Astrocyte of the spinal cord (primary cell): ENCODE measurements at places on chromosomes 16 and 17.
A peak's percentile ranks its signal among the peaks of the same experiment; 100 is the strongest.

DNA sequence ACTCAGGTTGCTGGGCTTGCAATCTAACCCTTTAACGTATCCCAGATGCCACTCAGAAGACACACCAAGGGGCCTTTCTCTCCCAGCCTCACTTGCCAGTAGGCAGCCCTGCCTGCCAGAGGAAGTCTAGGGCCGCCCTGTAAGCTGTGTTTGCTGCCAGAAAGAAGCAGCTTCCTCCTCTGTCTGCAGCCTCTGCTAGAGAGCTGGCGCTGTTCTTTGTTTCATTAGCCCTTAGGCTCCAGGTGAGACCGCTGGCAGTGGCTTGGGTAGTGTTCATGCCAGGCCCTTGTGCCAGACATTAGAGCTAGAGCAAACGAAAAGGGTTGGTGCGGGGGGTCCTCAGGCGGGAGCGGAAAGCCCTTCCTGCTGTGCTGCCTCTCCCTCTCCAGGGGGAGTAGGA lies 8.9 kb downstream of the CTRL start:
- DNase-seq, result no peak

GRCh38 chr17:40922239-40922638 lies 15.2 kb downstream of the KRT23 start:
- peak; percentile 84 for DNase-seq

DNA sequence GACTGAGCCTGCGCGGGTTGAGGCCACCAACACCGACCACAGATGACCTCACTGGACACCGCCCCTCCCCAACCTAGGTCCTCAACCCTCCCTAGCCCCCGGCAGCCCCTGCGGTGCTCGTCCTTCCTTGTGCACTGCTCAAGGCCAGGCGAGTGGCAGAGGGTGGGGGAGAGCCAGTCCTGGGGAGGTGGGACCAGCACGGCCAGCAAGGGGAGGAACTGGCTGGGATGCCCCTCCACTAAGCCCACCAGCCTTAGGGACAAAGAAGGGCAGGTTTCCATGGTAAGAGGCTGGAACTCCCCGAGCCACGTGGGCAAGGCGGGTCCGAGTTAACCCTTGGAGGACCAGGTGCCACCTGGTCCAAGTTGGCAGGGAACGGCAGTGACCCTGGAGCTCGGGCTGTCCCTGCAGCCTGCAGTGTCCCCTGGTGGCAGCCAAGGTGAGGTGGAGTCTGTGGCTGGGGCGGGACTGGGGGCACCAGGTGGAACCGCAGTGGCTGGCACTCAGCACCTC lies 9.2 kb downstream of the FSCN2 start:
- no peak for DNase-seq

- no peak for DNase-seq
Measured at GRCh38 chr17:59154292-59154720, 680 bp downstream of the SKA2 start.

GRCh38 chr16:17219991-17220390 lies 250.8 kb downstream of the XYLT1 start:
- DNase-seq, result no peak
